Stimulated activated CD8-positive, alpha-beta memory T cell treated with anti-CD3 and anti-CD28 coated beads, Interleukin-15, amount 100 ng/mL, for 24 hours (primary cell): ENCODE measurements at places on chromosomes 5 and 9.

DNA sequence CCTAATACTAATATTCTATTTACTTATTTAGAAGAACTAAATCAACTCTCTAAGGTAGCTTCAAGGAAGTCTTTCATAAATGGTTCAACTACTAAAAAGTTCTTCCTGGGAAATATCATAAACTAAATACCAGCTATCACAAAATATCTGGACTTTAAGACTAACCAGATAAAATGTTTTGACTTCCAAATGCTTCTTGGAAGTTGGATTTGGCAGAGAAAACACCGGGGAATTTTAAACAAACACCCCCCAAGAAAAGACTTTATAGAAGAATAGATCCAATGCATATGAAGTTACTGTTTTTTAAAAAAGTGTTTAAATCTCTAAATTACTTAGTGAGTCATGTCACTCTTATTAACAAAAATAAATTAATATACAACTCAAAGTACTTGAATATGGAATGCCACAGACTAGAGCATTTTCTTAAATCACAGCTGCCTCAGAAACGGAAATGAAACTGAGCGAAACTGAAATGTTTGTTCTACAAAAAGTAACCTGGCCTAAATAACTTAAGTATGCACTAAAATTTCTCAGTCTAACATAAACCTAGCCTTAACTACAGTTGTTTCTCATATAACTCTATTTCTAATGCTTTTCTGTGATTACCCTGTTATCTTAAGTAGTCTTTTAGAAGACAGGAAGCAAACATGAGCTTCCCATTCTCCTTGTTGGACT lies 6.8 kb downstream of the ABCA1 start:
- no peak for DNase-seq

DNA sequence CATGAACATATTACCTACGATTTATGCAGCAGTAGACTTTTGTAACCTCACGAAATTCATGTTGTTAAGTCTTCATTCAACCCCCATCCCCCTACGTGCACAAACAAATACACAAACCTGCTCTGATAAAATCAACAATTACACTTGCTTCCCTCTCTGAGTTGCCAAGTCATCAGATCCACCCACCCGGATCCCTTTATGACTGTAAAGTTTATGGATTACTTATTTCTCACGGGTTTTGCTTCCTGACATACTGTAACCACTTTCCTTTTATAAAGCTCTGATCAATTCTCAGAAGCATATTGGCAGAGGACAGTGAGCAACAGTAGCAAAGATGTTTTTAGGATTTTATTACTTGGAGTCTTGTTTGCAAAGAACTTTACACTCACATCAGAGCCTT lies 70.5 kb downstream of the MLLT3 start:
- DNase-seq, result no peak

- DNase-seq, result peak; percentile 26
Observed at GRCh38 chr9:78030553-78031443, 813 bp downstream of the GNAQ start.

GRCh38 chr5:78268356-78268755 lies 26.1 kb downstream of the AP3B1 start:
- no peak for DNase-seq

DNA sequence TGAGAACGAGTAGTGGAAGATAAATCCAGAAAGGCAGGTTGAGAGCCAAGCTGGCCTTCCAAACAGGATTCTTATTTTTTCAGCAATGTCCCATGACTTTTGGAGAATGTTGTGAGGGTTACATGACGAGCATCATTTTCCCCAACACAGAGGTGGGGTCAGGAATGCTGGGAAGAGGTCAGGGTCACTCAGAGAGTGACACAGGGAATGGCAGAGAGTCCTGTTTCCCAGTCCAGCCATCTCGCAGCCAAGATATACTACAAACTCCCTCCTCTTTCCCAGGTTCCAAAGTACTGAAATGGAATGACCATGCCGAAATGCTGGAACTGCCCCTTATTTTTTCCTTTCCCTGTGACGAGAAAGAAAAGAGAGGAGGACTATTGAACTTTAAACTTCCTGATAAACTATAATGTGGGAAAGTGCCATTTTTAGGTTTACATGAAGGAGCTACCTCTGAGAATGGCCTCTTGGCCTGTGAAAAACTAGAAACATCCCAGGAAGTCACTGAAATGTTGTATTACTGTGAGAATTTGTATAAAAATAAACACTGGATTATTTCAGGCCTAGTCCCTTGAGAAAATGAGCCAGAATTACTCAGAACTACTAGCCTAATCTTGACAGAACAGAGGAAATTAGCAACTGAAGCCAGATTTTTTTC lies 420.4 kb downstream of the CETN3 start:
- no peak for DNase-seq

- DNase-seq, result no peak
Observed at GRCh38 chr9:19342947-19343346, 37.1 kb downstream of the RPS6 start.

- DNase-seq, result no peak
Observed at GRCh38 chr9:104927912-104928740, at the start of gene ABCA1. Gene ABCA1, minus strand, starts transcription at chr9:104928155. Its CDS starts 24,476 bp downstream, at chr9:104903679.

GRCh38 chr9:116934131-116934530 lies 247.0 kb downstream of the TRIM32 start:
- DNase-seq, result no peak

GRCh38 chr9:124863371-124863871 lies 1.5 kb downstream of the ARPC5L start:
- no peak for DNase-seq

DNA sequence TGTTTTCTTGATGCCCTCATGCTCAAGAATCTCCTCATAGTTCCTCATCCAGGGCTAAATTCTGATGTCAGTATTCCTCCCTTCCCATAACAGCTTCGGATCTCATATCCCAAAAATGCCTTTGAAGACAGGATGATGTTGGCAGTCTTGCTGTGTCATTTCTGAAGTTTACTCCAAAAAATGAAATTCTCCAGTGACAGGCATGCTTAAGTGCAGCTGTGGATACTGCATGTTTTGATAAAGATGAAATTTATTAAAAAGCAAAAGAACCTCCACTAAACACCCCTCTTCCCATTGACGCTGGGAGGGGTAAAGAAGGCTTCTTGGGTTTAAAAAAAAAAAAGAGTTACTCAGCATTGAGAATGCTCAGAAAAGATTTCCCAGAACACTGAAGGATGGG lies 43.1 kb downstream of the NDST1 start:
- DNase-seq, result no peak

- no peak for DNase-seq
Observed at GRCh38 chr9:624935-625500, 216.5 kb upstream of the DMRT1 start.

- no peak for DNase-seq
Observed at GRCh38 chr9:91071184-91071990, 269.8 kb downstream of the SYK start.

GRCh38 chr9:130549093-130549735 lies 30.2 kb upstream of the FUBP3 start:
- no peak for DNase-seq

DNA sequence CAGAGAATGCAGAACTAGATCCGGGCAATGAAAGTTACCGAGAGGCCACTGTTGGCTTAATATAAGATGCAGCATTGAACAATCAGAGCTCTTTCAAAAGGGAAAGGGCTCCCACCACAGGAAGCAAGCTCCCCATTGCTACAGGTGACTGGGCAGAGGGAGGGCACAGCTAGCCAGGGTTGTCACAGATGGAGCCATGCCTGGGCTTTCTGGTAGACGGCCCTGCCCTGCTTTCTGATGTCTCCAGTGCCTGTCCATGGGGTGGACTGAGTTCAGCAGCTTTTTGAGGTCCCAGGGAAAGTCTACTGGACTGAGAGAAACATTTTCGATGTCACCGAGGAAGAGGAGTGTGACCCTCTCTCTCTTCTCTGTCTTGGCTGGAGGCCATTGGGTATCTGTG lies 14.1 kb downstream of the RGS3 start:
- no peak for DNase-seq

- DNase-seq, result no peak
Observed at GRCh38 chr5:157088342-157088990, 20.4 kb downstream of the HAVCR2 start.

DNA sequence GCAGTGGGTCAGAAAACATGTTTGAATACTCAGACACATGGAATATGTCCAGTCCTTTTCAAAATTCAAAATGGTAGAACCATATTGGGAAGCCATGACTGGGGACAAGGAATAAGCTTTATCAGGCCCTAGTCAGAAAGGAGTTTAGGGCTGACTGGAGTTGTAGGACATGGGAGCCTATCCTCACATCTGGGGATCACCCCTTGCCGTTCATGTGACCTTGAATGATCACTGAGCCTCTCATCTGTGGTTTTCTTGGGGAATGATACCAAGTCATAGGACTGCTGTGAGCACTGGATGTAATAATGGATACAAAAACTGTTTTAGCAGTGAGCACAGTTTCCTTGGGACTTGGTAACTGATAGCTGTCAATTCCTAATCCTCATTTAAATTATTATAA lies 84.7 kb downstream of the IQGAP2 start:
- DNase-seq, result no peak

DNA sequence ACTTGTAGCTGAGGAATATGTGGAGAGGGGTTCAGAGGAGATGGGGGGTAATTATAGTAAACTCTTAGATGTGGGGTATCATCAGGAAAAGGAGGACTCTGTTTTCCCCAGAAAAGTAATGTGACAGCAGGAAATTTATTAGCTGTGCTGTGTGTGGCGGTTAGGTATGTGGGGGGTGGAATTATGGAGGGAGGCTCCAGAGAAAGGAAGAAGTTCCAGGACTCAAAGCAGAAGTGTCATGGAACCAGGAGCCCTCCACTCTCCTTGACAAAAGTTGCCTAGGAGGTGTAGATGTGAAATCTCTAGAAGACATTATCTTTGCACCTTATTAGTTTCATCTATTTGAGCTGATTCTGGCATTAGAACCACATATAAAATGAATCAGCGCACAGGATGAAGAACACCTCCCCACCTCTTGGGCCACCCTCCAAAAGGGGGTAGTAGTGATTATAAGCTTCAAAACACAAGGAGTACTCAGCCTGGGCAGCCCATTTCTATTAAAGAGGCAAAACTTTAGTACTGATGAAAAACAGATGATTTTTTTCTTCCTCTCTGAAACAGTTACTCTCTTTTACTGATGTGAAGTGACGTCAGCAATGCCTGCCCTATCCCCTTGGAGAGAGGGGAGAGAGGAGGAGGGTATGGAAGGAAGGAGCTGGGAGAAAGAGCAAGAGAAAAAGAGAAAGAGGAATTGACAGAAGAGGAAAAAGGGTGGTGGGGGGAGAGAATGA lies 18.2 kb downstream of the NR2F1 start:
- DNase-seq, result no peak

DNA sequence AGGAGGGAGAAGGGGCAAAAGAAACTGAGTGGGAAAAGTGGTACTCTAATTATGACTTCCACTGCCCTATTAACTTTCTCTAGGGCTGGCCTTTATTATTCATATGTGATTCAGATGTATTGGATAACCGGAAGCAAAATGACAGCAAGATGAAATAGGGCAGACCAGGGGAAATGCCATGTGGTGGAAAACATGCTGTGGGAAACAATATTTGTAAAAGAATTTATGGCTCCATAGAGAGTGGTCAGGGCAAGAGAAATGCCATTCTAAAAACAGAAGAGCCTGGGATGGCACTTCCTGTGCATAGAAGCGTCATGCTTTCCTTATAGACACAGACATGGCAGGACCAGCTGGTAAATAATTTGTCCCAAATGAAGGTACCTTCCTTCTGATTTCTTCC lies 67.7 kb downstream of the MEGF10 start:
- DNase-seq, result no peak

- DNase-seq, result no peak
Observed at GRCh38 chr5:54093861-54094260, 216.5 kb downstream of the ARL15 start.

- DNase-seq, result no peak
Observed at GRCh38 chr9:96871176-96871575, 16.9 kb upstream of the ZNF782 start.

- DNase-seq, result no peak
Observed at GRCh38 chr9:87570000-87570908, 72.6 kb downstream of the DAPK1 start.

DNA sequence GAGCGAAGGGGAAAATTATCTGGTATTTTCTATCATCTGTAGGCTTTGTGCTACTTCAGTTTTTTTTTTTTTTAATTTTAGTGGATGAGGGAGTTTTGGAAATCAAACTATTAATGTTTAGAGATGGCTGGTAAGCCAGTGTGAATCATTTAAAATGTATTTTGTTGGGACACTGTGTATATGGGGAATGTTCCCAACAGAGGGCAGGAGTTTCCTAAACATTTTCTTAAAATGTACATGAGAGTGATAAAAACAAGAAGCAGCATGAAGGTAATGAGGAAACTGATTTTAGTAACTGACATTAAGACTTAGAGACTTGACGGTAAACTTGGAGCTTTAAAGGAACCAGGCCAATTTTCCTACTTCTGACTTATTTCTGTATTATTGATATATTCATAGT lies 68.2 kb upstream of the ITGA2 start:
- DNase-seq, result no peak

DNA sequence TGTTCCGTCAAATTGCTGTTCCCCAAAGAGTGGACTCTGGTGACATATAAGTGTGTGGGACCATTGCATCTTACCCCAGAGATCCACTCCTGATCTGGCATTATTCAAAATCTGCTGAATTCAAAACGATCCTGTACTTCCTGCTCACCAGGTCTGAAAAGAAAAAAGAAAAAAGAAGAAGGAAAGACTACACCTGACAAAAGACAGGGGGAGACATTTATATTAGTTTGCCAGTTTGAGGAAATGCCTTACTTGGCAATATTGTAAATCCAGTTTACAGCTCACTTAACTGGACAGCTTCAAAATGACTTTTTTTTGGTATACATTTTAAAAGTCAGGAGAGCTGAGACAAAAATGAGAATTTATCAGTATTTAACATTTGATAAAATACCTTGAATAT lies 15.0 kb upstream of the GRHPR start:
- no peak for DNase-seq

DNA sequence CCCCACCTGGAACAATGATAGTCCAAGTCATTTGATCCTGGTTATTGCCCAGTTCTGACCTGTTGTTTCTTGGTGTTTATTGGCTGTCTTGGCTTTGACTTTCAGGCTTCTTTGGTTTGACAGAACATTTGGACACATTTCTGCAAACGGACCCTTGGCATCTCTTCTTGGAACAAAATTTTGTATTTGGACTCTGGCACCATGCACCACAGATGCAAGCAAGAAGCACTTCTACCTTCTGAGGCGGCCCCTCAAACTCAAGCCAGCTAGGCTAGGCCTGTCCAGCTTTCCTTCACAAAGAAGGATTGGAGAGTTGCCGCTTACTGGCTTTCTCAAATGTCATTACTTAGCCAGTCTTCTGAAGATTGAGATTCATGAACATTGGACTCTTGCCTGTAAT lies 23.1 kb upstream of the FGF10 start:
- no peak for DNase-seq

DNA sequence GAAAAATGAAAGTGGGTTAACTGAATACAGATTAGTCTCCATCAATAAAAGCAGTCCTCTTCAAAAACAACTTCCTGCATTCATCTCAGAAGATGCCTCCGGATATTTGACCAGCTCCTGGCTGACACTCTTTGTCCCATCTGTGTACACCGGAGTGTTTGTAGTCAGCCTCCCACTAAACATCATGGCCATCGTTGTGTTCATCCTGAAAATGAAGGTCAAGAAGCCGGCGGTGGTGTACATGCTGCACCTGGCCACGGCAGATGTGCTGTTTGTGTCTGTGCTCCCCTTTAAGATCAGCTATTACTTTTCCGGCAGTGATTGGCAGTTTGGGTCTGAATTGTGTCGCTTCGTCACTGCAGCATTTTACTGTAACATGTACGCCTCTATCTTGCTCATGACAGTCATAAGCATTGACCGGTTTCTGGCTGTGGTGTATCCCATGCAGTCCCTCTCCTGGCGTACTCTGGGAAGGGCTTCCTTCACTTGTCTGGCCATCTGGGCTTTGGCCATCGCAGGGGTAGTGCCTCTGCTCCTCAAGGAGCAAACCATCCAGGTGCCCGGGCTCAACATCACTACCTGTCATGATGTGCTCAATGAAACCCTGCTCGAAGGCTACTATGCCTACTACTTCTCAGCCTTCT lies 16.6 kb downstream of the F2R start:
- DNase-seq, result no peak
